IMR-90 (cell line): ENCODE measurements at places on chromosomes 4 and X.

GRCh38 chr4:96519291-96519690 lies 679.4 kb downstream of the PDHA2 start:
- no peaks in the 10 kb centered on the region for H3K36me3 ChIP-seq
- H3K4me3 ChIP-seq = no peak overlapping the region
- no peaks in the 10 kb centered on the region for H3K27me3 ChIP-seq
- H3K4me1 ChIP-seq = no peaks in the 10 kb centered on the region
- no peak overlapping the region for H3K27ac ChIP-seq

DNA sequence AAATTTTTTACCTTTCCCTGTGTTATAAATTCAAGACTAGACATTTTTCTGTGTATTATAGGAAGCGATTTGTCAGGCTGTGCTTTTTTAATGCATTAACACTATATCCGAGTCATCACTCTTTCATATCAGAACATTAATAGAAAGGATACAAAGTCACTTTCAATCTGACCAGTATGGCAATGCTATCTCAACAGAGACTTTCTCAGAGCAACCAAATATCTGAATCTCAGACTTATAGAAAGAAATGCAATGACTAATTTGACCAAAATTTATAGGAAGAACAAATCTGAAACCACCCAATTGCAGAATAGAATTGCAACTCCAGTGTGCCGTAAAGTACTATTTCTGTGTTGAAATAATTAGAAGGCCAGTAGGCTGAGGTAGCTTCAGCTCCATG lies 473 bp upstream of the TKTL2 start:
- no peak for DNase-seq
- no peak overlapping the region for H3K27ac ChIP-seq
- H3K4me3 ChIP-seq = no peak overlapping the region
- no peaks in the 10 kb centered on the region for H3K4me1 ChIP-seq
- H3K36me3 ChIP-seq = no peaks in the 10 kb centered on the region

DNA sequence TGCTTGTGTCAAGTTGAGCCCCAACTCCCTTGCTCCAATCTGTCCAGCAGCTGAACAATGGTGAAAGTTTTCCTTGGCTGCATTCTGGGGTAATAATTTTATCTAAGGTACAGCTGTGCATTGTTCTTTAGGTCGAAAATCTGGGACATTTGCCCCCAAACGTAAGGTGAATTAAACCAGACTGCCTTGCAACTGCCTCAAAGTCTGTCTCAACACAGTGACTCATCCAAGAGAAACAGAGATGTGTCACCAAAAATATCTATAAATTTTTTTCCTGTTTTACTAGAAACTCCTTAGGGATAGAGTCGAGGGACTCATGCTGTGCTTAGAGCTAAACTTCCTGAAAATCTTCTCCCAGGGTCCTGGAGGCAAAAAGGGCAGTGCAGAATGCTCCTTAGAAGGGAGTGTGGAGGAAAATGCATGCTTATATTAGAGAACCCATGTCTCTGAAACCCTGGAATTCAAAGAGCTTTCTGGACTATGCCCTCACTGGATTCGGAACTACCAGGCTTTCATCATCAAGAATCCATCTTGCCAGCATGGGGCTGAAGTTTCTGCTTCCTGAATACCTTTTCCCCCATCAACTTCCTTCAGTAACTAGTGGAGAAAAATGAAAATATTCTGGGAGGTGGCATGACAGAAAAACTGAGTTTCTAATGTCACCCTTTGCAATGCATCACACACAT lies 115.7 kb downstream of the PALLD start:
- H3K4me3 ChIP-seq = no peak overlapping the region
- peak; percentile 78 for DNase-seq
- H3K27ac ChIP-seq = peak overlapping the region; percentile 25; the same call in 1 of the 2 replicates
- no peaks in the 10 kb centered on the region for H3K36me3 ChIP-seq
- peaks cover 29% of the 10 kb centered on the region for H3K4me1 ChIP-seq

DNA sequence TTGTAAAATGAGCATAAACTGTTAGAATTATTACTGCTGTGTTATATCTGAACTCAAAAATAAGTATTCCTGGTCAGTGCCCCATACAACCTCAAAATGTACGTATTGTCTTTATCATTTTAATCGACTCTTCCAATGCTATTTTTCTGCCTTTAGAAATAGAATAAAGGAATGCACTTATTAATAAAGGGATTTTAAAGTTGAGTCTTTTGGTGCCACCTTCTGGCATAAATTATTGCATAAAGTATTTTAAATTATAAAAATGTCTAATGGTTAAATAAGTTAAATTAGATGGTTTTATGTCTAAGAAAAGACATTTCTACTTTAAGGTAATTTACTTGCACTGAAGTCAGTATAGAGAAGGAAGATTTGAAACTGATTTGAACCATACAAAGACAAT lies 424.0 kb upstream of the NDST4 start:
- no peaks in the 10 kb centered on the region for H3K36me3 ChIP-seq
- no peaks in the 10 kb centered on the region for H3K27me3 ChIP-seq
- no peaks in the 10 kb centered on the region for H3K4me1 ChIP-seq
- DNase-seq = no peak
- H3K4me3 ChIP-seq = no peak overlapping the region
- H3K27ac ChIP-seq = no peak overlapping the region

DNA sequence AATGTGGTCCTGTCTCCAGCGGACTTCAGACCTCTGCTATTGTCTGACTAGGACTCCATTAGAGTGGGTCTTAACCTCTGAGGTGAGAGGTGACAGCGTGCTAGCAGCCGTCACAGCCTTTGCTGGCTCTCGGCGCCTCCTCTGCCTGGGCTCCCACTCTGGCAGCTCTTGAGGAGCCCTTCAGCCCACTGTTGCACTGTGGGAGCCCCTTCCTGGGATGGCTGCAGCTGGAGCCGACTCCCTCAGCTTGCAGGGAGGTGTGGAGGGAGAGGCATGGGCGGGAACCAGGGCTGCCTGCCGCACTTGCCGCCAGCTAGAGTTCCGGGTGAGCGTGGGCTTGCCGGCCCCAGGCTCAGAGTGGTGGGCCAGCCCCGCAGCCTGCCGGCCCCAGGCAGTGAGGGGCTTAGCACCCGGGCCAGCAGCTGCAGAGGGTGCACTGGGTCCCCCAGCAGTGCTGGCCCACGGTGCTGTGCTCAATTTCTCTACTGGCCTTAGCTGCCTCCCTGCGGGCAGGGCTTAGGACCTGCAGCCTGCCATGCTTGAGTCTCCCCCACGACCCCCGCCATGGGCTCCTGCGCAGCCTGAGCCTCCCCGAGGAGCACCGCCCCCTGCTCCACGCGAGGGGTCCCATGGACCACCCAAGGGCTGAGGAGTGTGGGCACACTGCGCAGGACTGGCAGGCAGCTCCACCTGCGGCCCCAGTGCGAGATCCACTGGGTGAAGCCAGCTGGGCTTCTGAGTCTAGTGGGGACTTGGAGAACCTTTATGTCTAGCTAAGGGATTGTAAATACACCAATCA lies 163.4 kb upstream of the ITM2A start:
- no peaks in the 10 kb centered on the region for H3K4me1 ChIP-seq
- H3K27me3 ChIP-seq = no peaks in the 10 kb centered on the region
- no peak overlapping the region for H3K4me3 ChIP-seq

GRCh38 chr4:150578745-150579501 lies 3.0 kb upstream of the MAB21L2 start:
- no peaks in the 10 kb centered on the region for H3K36me3 ChIP-seq
- H3K27ac ChIP-seq = peak overlapping the region; percentile 70; the same call in 1 of the 2 replicates
- no peaks in the 10 kb centered on the region for H3K27me3 ChIP-seq
- H3K4me1 ChIP-seq = 0 out of 2 replicates have a peak, but pooled peaks cover 2% of the 10 kb centered on the region

- H3K36me3 ChIP-seq = no peaks in the 10 kb centered on the region
- peak overlapping the region; percentile 55; the same call in 1 of the 2 replicates for H3K27ac ChIP-seq
- H3K27me3 ChIP-seq = no peaks in the 10 kb centered on the region
- H3K4me3 ChIP-seq = no peak overlapping the region
- DNase-seq = peak; percentile 69
- H3K4me1 ChIP-seq = peaks cover 11% of the 10 kb centered on the region
Observed at GRCh38 chr4:187606581-187606980, 389.0 kb upstream of the ZFP42 start.

- H3K4me1 ChIP-seq = no peaks in the 10 kb centered on the region
- H3K27me3 ChIP-seq = no peaks in the 10 kb centered on the region
- no peak overlapping the region for H3K27ac ChIP-seq
- no peak for DNase-seq
- H3K36me3 ChIP-seq = no peaks in the 10 kb centered on the region
Observed at GRCh38 chr4:95180531-95181242, 368.1 kb downstream of the UNC5C start.

DNA sequence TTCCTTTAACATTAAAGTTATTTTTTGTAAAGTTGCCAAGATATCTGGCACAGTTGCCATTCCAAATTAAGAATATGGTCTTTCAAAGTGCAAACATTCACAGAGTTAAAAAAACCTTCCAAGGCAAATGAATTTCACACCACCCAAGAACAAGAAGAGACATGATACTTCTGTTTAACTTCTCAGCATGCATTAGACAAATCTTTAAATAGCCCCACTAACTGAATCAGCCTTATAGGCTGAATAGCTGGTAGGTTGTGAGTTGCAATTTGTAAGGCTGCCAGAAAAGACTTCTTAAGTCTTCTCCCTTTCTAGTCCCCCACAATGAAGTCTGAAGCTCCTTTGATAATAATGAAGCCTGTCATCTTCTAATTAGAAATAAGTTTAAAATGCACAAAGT lies 95.6 kb downstream of the MAPK10 start:
- no peaks in the 10 kb centered on the region for H3K36me3 ChIP-seq
- H3K27me3 ChIP-seq = no peaks in the 10 kb centered on the region
- H3K27ac ChIP-seq = no peak overlapping the region
- H3K4me1 ChIP-seq = no peaks in the 10 kb centered on the region

- H3K27ac ChIP-seq = no peak overlapping the region
- H3K27me3 ChIP-seq = peaks cover 1% of the 10 kb centered on the region; the same call in 1 of the 2 replicates
- no peak overlapping the region for H3K4me3 ChIP-seq
- no peaks in the 10 kb centered on the region for H3K36me3 ChIP-seq
Observed at GRCh38 chrX:134246282-134246681, 9.3 kb downstream of the CCDC160 start.

GRCh38 chr4:2045518-2045951 lies 13.6 kb upstream of the NAT8L start:
- DNase-seq = no peak
- H3K36me3 ChIP-seq = peaks cover 2% of the 10 kb centered on the region; the same call in 1 of the 2 replicates
- no peak overlapping the region for H3K27ac ChIP-seq
- H3K4me3 ChIP-seq = no peak overlapping the region

DNA sequence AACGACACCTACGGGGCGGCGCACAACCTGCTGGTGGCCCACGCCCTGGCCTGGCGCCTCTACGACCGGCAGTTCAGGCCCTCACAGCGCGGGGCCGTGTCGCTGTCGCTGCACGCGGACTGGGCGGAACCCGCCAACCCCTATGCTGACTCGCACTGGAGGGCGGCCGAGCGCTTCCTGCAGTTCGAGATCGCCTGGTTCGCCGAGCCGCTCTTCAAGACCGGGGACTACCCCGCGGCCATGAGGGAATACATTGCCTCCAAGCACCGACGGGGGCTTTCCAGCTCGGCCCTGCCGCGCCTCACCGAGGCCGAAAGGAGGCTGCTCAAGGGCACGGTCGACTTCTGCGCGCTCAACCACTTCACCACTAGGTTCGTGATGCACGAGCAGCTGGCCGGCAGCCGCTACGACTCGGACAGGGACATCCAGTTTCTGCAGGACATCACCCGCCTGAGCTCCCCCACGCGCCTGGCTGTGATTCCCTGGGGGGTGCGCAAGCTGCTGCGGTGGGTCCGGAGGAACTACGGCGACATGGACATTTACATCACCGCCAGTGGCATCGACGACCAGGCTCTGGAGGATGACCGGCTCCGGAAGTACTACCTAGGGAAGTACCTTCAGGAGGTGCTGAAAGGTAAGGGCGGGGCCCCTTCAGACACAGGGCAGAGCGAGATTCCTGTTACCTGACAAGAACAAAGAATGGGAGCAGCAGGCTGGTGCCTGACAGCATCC lies 11.7 kb downstream of the RPL9 start:
- peaks cover 14% of the 10 kb centered on the region for H3K36me3 ChIP-seq
- H3K4me3 ChIP-seq = peak overlapping the region; percentile 17; the same call in 1 of the 2 replicates
- H3K27ac ChIP-seq = no peak overlapping the region
- H3K27me3 ChIP-seq = no peaks in the 10 kb centered on the region; the same call in 1 of the 2 replicates
- peak; percentile 28 for DNase-seq

- H3K27ac ChIP-seq = no peak overlapping the region
- H3K36me3 ChIP-seq = no peaks in the 10 kb centered on the region
- DNase-seq = no peak
- H3K4me1 ChIP-seq = no peaks in the 10 kb centered on the region
- H3K4me3 ChIP-seq = no peak overlapping the region
Observed at GRCh38 chr4:153969542-153969941, 180.7 kb upstream of the SFRP2 start.

DNA sequence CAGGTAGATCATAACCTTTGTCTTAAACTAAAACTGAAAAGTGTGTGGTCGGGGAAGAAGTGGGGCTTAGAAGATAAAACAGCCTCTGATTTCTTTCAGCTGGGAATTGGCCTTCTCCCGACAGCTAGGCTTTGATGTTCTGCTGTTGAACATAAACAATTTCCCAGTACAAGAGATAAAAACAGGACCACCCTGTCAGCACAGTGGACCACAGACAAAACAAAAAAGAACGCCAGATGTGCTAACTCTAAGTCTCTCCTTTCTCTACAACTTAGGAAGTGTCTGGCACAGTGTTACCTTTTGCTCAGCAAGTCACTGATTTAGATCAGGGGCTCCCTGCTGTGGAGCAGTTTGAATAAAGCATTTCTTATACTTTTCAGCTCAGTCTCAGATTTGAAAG lies 87.5 kb upstream of the UXT start:
- DNase-seq = no peak
- H3K4me1 ChIP-seq = no peaks in the 10 kb centered on the region
- H3K27ac ChIP-seq = no peak overlapping the region
- peaks cover 16% of the 10 kb centered on the region for H3K27me3 ChIP-seq

GRCh38 chrX:14697451-14697850 lies 168.1 kb downstream of the GLRA2 start:
- H3K4me3 ChIP-seq = no peak overlapping the region
- H3K4me1 ChIP-seq = no peaks in the 10 kb centered on the region
- no peak for DNase-seq
- H3K27me3 ChIP-seq = no peaks in the 10 kb centered on the region

- H3K36me3 ChIP-seq = no peaks in the 10 kb centered on the region
- H3K4me3 ChIP-seq = no peak overlapping the region
- no peak overlapping the region for H3K27ac ChIP-seq
- DNase-seq = no peak
- no peaks in the 10 kb centered on the region for H3K4me1 ChIP-seq
Observed at GRCh38 chrX:36241397-36241796, 321.9 kb downstream of the CFAP47 start.

- no peak overlapping the region for H3K27ac ChIP-seq
- H3K27me3 ChIP-seq = no peaks in the 10 kb centered on the region
- DNase-seq = no peak
- no peak overlapping the region for H3K4me3 ChIP-seq
Observed at GRCh38 chr4:104596189-104596588, 101.5 kb upstream of the CXXC4 start.

- peak; percentile 58 for DNase-seq
- H3K4me1 ChIP-seq = peaks cover 4% of the 10 kb centered on the region; the same call in 1 of the 2 replicates
- H3K27ac ChIP-seq = no peak overlapping the region; the same call in 1 of the 2 replicates
- no peak overlapping the region for H3K4me3 ChIP-seq
Observed at GRCh38 chrX:10900585-10901289, 210.4 kb upstream of the HCCS start.
